ENCODE measurements at places on chromosomes 7 and 10.

- DNase-seq, result no peak
These were observed 52.6 kb downstream of the PLEKHA8 start for GRCh38 chr7:30080818-30081217.

DNA sequence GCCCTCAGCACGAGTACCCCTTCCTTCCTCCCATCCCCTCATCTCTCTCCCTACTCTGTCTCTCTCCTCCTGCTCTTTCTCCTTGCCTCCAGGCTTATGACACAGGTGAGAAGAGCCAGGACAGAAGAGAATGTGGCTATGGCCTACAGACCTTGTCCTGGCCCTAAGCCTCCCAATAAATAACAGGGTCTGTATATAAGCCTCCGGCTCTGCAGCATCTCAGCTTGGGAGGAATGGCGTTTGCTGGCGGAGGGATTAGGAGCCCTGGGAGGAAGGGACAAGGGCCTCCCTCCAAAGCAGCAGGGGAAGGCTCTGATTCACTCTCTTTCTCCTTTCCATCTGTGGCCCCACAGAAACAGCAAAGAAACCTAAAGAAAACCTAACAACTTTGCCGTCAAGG, 45.8 kb downstream of the COL13A1 start:
- DNase-seq, result no peak

DNA sequence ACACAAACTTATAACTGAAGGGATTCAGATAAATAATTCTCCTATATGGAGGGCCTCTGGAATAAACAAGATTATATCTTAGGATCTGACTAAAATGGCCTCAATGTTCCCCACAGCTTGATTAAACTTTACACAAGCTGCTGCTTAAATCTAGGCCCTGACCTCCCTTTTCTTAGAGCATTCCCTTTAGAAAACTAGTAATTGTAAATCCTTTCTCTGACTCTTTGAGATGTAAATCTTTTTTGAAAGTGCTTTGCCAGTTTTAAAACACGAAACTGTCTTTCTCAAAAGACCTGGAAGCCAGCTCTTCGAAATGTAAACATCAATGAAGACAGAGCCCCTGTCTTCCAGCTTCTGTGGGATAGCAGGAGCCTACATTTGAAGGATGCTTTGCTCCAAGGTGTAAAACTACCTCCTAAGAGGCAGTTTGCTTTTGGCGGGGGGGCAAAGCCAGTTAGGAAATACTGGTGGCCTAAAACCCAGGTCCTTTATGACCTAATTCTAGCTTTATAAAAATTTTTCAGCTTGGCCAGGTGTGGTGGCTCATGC, 758.7 kb downstream of the CNTNAP2 start:
- no peak for DNase-seq

GRCh38 chr7:141460781-141461715, 90.2 kb upstream of the AGK start:
- peak; percentile 85 for DNase-seq

- no peak for DNase-seq
These were observed 89.9 kb downstream of the CHST15 start for GRCh38 chr10:124003481-124003870.
